Posterior vena cava (tissue), 2 donors: ENCODE measurements at places on chromosomes 1 and 21. TPM values are rescaled to one million over a fixed set of nuclear protein-coding genes. Genes with fewer than 3 reads are reported as not detected.
A peak's percentile ranks its signal among the peaks of the same experiment; 100 is the strongest.

Gene EFNA3
- 2.0 TPM for total RNA-seq

Gene MPL
- total RNA-seq, result 0.90 TPM

DNA sequence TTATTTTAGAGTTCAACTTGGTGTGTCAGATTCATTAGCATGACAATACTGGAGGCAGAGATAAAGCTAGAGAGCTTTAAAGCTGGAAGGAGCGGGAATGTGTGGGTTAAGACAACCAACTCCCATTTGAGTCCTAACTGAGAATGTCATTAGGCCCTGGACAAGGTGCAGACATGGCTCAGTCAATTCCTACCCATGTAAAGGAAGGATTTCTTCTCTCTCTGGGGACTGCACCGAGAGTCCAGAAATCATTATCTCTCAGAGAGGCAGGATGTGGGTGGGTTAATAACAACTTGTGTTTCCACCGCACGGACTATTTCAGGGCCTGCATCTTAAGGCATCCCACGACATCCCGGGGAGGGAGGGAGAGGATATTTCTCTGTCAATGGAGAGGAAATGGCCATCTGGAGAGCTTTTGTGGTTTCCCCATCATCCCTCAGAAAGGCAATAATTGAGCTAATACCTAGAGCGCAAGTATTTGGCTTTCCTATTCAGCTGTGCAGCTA, 46.7 kb upstream of the SARS1 start:
- DNase-seq, result no peak

Gene PLEKHA6
- total RNA-seq, result 13.3 TPM

DNA sequence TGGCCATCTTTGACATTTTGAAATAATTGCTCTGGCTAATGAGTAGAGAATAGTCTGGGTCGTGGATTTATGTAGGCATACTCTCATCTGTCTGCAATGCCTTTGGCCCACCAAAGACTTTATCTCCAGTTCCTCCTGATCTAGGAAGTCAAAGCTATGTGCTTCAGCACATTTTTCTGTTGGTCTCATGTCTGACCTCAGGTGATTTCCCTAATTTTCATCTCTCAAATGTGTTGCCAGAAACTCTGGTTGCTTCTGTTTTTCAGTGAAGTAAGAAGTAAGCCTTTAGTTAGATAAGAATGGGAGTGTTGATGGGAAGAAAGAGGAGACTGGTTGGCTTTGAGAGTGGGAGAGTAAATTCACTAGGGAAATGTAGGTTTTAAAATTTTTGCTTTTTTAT, 66.4 kb downstream of the GPR88 start:
- DNase-seq, result no peak

- DNase-seq, result no peak
Measured at GRCh38 chr1:44630116-44630515, 44.2 kb downstream of the TMEM53 start.

GRCh38 chr1:246069581-246069980, 437.5 kb downstream of the SMYD3 start:
- no peak for DNase-seq

DNA sequence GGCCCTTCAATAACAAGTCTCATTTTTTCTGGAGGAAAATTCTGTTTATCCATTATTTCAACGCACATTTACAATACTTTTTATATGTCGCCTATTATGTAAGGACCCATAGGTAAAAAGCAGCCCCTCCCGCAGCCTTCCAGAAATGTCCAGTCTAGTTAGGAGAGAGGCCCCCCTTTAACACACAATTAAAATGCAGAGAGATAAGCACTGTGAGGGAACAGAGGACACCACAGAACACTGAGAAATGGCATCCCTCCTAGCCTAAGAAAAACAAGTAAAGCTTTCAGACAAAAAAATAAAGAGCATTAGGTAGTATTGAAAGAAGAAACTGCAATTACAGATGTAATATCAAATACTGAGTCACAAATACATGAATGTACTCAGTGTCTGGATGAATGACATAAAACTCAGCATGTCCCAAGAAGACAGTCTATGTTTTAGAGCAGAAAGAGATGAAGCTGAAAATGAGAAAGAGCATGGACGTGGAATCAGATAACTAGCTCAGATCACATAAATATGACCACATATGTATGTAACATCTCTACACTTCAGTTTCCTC, 62.9 kb downstream of the DAB1 start:
- DNase-seq, result no peak

Gene FNDC10
- 3.6 TPM for total RNA-seq

DNA sequence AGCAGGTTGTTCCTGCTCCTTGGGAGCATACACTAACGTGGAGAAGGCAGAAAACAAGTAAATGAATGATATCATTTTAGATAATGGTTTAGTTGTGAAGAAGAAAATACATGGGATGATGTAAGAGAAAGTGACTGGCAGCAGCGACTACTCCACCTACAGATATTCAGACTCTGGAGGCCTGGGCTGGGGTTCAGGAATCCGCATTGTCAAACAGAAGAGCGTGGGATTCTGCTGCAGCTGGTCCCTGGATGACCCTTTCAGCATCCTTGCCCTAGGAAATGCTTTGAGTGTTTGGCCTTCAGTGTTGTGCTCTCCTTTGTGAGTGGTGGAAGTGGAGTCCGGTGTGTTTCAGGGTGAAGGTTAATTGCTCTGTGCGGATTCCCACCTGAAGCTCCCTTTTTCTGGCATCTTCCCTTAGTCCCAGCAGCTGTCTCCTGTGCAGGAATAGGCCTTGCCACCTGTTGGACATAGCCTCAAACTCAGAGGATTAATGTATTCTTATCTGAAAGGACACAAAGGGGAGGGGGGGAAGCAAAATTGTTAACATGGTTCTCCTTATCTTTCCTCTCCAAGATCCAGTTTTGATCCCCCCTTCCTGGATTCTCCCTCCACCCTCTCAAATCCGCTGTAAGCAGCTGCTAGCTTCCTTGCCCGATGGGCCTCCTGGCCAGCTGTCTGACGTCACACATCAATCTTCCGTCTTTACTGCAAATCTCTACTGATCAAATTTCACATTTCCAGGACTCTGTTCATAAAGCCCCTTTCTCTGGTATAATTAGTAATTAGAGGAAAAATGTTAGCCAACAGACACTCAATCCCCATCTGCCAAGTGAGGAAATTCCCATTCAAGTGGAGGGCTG, 68.3 kb upstream of the SPAG17 start:
- DNase-seq, result no peak

DNA sequence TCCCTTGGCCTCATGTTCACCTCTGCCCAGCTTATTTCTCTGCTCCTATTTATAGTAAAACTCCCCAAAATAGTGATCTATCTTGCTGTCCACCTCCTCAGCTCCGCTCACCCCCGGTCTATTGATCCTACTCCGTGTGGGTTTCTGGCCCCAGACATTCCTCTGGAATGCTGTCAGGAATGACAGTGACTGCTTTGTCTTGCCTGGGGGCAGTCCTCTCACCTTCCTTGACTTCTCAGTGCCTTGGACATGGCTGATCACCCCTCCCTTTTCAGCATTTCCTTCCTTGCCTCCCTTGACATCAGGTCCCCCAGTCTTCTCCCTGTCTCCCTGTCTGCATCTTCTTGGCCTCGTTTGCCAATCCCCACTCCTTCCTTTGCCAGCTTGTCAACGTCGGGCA, 108.1 kb upstream of the BACE2 start:
- DNase-seq, result no peak

GRCh38 chr1:17540255-17541001, 930 bp downstream of the ARHGEF10L start:
- peak; percentile 92 for DNase-seq

Gene FMN2
- total RNA-seq, result 1.4 TPM

DNA sequence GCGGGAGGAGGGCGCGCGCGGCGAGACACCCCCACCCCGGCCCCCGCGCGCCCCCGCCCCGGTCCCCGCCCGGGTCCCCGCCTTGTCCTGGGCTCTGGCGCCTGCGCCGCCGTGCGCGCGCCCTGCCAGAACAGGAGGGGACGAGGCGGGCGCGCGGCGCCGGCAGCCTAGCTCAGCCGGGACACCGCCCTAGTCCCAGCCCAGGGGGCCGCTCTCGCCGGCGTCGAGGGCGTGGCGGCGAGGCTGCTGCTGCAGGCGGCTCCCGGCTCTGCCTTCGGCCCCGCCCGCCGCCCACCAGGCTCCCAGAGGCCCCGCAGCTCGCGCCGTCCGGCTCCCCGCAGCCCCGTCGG, at the start of gene RCAN3:
Gene RCAN3 (plus strand): TSS at position 128 of the 350 bp plus-strand sequence. CDS start 11,537 bp downstream, outside the sequence.
- peak; percentile 92 for DNase-seq

Gene F13B
- not detected for total RNA-seq

DNA sequence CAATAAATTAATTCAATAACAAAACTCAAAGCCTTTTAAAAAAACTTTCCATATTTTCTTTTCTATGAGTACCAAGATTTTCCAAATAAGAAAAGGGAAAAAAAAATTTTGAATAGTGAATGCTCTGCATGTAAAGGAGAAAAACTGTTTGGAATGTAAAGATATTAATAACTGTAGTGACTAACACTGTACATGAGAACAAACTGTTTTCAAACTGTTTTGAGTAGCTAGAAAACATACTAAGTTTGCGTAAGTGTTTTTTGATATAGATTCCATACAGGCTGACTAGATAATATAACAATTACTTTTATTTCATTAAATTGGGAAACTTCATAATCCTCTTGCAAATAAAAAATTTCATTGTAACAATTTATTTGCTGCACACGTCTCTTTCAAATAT, 150.5 kb downstream of the DPYD start:
- DNase-seq, result no peak

Gene ADGRL2
- total RNA-seq, result 40.6 TPM

Gene ETV3L
- total RNA-seq, result not detected

DNA sequence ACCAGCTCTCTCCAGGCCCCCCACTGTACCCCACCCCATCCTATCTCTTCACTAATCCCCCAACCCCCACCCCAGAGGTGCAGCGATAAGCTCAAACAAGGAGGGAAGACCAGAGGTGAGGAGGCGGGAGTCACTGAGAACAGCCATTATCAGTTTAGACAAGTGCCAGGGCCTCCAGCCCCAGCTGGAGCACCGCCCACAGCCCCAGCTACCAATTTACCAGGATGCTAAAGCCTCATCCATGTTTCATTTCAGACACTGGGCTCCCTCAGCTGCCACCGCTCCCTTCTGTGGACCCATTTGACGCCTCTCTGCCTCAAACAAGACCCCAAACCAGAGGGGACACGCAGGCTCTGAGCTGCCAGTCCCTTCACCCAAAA, 80.6 kb downstream of the DISP3 start:
- no peak for DNase-seq

GRCh38 chr1:6634371-6635052, 9.8 kb downstream of the THAP3 start:
- DNase-seq, result peak; percentile 88

Gene TMEM61
- 11.0 TPM for total RNA-seq

Gene SMIM12
- total RNA-seq, result 52.3 TPM

DNA sequence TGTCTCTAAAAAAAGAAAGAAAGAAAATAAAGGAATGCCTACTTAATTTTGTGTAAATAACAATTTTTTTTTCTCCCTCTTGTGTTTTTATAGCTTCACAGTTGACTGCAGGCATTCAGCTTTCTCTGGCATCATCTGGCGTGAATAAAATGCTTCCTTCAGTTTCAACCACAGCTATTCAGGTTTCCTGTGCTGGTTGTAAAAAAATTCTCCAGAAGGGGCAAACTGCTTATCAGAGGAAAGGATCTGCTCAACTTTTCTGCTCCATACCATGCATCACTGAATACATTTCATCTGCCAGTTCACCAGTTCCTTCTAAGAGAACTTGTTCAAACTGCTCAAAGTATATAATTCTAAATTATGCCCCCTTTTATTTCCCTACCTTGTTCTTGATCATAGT, 18.0 kb downstream of the ZMYM1 start:
- DNase-seq, result no peak

Gene IQCC
- total RNA-seq, result 0.33 TPM
